ENCODE measurements at places on chromosomes 5 and 9.

GRCh38 chr9:137760426-137760825 lies 117.2 kb upstream of the CACNA1B start:
- no peak for DNase-seq

- DNase-seq: no peak
These were observed 1570.0 kb upstream of the NUDT12 start for GRCh38 chr5:105132581-105132980.

GRCh38 chr5:436641-436975 lies 6.4 kb upstream of the EXOC3 start:
- DNase-seq: no peak

GRCh38 chr9:94806307-94806893 lies 79.9 kb downstream of the AOPEP start:
- DNase-seq: no peak

- no peak for DNase-seq
These were observed 214.4 kb downstream of the NSG2 start for GRCh38 chr5:174259696-174260420.

DNA sequence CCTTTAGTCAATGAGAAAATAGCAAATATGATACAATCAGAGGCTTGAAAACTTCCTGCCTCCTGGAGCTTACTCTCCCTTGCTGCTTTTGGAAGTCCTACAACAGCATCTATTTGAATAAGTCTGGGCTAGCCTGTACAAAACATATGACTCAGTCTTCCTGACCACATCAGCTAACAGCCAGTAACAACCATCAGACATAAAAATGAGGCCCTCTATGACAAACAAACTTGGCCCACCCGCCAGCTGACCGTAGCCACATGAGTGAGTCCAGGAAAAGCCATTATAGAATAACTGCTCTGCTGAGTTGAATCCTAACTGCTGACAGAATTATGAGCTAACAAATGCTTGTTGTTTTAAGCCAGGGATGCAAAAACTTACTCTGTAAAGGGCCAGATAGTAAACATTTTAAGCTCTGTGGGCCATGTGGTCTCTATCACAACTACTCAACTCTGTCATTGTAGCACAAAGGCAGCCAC lies 347.6 kb downstream of the PTPRD start:
- DNase-seq: no peak

GRCh38 chr9:96476591-96476990 lies 26.6 kb downstream of the HABP4 start:
- DNase-seq: no peak

GRCh38 chr5:142597546-142598337 lies 88.1 kb downstream of the FGF1 start:
- DNase-seq: peak; percentile 45

- DNase-seq: peak; percentile 57
These were observed 16.0 kb upstream of the PUM3 start for GRCh38 chr9:2859776-2860379.

GRCh38 chr9:16509997-16510396 lies 360.5 kb downstream of the BNC2 start:
- DNase-seq: no peak

- no peak for DNase-seq
These were observed 103.1 kb upstream of the CLINT1 start for GRCh38 chr5:157961896-157962590.

GRCh38 chr9:131667576-131667975 lies 72.3 kb downstream of the RAPGEF1 start:
- peak; percentile 81 for DNase-seq

DNA sequence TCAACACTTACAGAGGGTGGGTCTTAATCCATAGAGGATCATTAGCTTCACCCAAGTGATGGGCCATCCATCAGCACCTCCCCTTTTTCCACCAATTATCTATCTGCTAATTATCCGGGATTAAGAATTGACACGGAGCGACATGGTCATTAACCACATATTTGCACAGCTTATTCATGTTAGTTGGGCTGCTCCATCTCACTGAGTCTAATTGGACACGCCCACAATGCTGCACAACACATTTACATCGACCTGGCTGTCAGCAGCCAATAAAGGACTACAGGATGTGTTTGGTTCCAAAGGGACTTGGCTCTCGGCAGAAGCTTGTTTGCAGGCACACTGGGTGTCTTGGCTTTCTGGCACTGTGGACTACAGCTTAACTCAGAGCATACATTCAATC lies 21.6 kb downstream of the FOXE1 start:
- DNase-seq: no peak

DNA sequence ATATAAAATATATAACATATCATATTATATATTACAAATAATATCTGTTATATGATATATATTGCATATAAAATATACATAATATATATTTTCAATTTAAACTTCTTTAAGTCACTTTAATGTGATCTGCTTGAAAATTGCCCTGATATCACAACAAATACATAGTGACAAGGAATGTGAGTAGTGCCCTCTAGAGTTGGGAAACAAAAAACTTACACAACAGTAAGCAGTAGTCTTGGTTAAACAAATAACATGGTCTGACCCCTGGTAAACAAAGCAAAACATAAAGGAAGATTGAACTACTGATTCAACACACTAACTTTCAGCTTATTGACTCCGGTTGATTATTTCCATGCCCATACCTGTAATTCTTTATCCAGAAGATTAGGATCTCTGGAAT lies 188.3 kb upstream of the NMUR2 start:
- no peak for DNase-seq

DNA sequence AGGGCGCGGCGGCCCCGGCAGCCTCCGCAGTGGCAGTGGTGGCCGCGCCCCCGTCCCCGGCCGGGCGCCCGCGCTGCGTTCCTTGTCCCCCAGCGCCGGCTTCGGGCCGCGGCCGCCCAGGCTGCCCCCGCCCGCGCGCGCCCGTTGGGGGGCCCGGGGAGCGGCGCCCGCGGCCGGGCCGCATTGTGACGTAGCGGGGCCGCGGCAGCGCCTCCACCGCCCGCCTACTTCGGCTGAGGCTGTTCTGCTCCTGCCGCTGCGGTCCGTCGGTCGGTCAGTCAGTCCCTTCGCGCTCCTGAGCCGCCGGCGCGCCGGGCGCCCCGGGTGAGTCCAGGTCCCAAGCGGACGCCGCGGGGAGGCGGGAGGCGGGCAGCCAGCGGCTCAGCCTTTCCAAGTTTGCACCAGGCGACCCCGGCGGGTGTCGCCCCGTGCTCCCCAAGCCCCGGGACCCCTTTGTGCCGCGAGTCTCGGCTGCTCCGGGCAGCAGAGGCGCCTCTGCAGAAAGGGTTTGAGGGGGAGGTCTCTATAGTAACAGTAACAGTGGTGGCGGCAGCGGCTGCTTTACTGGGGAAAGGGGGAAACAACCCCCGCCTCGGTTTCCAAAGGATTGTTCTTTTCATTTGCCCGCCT lies at the start of gene SNCAIP:
SNCAIP (plus strand) TSS at position 277 of the 630 bp plus-strand sequence. CDS start 78,898 bp downstream, outside the sequence.
- DNase-seq: no peak

- no peak for DNase-seq
These were observed 161.9 kb downstream of the ZSWIM6 start for GRCh38 chr5:61493973-61494372.

DNA sequence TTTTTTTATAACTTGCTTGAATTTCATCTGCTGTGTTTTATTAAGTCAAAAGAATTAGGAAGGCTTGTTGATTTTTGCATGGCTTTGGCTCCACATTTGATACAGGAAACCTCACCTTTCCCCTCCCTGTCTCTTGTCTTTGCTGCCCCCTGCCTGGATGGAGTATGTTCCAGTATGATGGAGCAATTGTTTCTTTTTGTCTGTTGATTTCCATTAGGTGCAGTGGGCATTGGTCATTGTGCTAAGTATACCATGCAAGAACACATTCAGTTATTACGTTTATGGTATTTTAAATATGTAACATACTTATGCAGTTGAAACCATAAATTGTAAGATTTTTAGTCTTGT lies 19.6 kb downstream of the TJP2 start:
- no peak for DNase-seq
